ENCODE measurements at places on chromosomes 6 and 20.

- peak; percentile 42 for DNase-seq
Observed at GRCh38 chr6:7053125-7053774, 54.5 kb upstream of the RREB1 start.

GRCh38 chr6:154873546-154873945 lies 121.6 kb upstream of the TIAM2 start:
- DNase-seq = no peak

DNA sequence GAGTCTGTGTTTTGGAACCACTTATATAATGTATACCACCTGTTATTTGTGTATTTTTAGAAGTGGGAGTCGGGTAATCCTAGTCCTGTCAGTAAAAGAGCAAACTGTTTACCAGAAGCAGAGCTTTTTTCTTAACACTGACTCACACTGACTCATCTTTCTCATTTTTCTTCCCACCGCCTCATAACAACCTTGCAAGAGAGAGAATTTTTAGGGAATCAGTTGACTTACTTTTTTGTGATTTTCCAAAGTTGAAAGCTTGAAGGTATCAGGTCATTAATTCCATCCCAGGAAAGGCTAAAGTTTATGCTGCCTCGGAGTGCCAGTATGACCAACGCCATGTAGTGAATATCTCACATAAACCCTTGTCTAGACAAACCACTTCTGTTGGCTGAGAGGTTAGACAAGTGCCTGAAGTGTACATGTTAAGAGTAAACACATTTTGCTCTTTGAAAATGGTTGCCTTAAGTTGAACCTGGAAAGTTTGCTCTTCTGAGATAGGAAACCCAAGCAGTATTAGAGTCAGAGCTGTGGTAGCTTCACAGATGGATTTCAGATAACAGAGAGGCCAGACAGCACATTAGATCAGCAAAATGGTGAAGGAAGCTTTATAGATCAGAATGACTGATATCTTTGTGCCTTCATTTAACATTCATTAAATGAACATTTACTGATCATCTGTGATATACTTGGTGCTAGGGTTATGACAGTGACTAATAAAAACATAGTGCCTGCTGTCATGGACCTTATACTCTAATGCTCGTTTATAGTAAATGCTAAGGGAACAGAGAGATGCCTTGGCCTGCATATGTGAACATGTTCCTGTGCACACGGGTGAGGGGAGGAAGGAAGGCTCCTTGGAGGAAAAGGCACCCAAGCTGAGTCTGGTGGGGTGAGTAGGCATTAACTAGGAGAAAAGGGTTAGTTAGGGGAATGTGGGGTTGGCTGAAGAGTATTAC lies 29.1 kb upstream of the PKIG start:
- no peak for DNase-seq

DNA sequence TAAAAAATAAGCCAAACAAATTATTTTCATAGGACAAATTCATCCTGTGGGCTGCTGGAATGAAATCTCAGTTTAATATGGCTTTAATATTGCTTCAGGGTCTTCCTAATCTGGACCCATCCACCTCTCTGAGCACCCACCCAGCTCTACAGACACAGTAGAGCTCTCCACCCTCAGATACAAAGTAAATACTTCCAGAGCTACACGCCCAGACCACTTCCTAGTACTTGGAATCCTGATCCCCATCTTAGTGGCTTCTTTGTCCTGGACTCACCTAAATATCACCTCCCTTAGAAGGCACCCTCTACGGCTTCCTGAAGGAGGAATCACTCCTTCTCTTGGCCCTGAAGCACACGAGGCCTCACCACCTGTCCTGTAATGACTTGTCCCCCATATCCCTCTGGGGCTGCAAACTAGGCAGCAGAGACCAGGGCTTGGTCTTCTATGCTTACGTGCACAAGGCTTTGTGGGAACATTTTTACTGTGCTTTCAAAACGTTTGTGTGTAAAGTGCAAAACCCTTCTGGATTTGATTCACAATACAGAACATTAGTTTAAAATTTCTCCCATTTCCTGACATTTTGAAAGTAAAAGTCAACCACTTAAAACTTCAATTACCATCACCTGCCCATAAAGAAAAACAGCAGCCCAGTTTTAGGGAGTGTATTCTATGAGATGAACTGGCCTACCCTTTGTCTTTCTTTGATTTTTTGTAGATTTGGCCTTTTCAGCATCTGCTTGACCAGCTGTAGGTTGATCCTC lies 2.4 kb downstream of the CTCFL start:
- DNase-seq = no peak

- DNase-seq = peak; percentile 65
Observed at GRCh38 chr20:53579581-53580375, 13.9 kb downstream of the ZNF217 start.

Data from KBM-7 (cell line).